ENCODE measurements at places on chromosomes 3 and 15.

DNA sequence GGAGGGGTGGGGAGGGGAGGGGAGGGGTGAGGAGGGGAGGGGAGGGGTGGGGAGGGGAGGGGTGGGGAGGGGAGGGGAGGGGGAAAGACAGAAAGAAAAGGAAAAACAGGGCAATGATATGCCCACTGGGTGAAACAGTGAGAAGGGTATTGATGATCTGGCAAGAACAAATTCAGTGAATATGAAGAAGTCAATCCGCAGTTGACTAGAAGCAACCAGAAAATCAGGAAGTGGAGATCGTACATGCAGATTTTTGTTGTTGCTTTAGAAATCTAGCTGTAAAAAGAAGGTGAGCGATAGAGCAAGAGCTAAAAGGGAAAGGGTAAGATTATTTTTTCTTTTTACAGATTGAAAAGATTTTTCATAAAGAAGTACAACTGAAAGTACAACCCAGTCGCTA is 47.6 kb upstream of the ARF4 start:
- no peak for DNase-seq

GRCh38 chr3:110743984-110744383 is 327.6 kb upstream of the NECTIN3 start:
- DNase-seq = no peak

GRCh38 chr3:107675233-107675900 is 152.6 kb downstream of the BBX start:
- DNase-seq = no peak

DNA sequence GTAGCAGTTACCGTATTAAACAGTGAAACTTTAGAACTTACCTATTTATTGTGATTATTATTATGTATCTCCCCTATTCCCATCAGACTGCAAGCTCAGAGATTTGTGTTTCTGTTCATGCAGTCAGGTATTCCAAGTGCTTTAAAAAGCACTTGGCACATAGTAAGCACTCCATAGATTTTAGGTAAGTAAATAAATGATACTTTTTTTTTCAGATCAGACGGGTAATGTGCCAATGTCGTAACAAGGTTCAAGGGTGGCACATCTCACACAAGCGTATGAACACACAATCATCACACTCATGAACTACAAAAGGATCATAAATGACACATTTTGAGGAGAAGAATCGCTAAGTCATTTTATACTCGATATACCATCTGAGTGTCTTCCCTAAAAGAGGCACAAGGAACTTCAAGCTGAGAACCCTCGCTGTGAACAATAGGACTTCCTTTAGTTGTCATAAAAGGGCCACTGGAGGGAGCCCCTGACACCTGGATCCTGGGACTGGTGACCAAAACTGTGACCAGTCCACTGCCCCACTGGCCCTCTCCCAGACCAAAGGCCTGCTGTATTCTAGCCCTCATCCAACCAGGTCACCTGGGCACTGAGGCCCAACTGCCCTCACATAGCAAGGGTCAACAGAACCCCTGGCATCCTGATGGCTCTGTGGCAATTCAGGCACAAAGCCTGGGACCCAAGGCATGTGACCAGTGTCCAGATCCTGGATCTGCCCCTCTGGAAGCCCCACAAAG is 32.1 kb downstream of the KIF9 start:
- DNase-seq = no peak

DNA sequence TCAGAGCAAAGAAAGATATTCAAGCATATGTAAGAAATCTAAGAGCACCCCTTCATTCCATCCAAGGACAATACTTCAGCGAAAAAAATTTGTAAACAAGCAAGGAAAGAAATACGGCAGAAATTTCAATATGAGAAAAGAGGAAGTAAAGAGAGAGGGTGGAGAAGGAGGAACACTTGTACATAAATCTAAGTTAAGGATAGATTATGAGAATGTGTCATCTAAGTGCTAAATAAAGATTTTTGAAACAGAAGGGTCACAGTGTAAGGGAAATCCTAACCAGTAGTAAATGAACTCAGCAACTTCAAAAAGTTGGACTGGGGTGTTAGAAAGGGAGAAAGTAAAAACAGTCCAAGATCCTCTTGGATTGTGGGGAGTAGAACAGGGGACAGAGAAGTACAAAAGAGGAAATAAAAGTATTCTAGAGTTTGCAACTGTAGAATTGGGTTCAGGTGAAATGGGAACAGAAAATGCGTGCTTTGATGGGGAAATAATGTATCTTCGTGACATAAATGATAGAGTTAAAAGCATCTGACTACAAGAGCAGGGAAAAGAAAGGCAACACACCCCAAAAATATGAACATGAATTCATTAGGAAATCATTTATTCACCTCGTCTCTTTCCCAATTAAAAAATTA is 68.5 kb upstream of the ATP13A5 start:
- DNase-seq = no peak

GRCh38 chr3:77283108-77283507 is 243.2 kb downstream of the ROBO2 start:
- no peak for DNase-seq

DNA sequence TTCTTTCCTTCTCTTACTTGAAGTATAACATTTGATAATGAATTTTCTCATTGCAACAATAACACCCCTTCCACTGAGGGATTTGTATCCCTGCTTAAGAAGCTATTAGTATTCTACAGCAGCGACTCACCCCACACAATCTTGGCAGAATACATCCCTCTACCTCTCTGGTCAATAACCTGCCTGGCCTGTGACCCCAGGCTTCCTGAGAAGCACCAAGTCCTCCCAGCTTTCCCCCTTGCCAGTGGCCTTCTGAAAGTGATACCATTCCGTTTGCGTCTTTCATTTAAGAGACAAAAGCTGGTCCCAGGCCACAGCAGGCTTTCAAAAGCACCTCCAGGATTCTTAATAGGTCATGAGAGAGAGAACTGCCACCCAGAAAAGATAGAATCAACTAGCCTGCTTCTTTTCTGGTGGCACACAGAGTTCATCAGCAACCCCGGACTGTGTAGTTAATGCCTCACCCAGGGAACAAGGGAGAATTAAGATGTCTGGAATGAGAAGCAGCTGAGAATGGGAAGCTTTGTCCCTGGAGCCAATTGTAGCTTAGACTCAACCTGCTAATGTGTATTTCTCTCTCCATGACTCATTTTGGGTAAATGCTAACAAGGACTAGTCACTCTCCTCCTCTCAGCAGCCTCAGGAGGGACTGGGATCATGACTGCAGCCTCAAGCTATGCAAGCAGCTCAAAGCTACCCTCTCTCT is 101.0 kb upstream of the CPNE4 start:
- DNase-seq = no peak

GRCh38 chr15:76840830-76841460 is 64.2 kb downstream of the SCAPER start:
- DNase-seq = no peak

GRCh38 chr3:55721716-55722484 is 234.8 kb upstream of the WNT5A start:
- DNase-seq = no peak

DNA sequence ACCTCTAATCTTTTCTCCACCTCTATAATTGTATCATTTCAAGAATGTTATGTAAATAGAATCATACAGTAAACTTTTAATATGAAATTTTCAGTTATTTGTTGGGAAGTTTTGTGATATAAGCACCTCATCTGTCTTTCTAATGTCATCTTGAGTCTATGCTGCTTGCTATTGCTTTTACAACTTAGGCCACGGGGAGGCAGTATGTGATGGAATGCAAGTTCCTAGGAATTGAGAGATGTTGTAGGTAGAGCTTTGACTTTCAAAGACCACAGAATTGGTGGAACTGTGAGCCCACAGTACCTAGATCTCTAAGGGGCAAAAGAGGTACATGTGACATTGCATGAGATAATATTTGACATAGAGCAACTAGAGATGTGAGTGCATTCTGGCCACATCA is 328.3 kb downstream of the MFSD1 start:
- DNase-seq = no peak

DNA sequence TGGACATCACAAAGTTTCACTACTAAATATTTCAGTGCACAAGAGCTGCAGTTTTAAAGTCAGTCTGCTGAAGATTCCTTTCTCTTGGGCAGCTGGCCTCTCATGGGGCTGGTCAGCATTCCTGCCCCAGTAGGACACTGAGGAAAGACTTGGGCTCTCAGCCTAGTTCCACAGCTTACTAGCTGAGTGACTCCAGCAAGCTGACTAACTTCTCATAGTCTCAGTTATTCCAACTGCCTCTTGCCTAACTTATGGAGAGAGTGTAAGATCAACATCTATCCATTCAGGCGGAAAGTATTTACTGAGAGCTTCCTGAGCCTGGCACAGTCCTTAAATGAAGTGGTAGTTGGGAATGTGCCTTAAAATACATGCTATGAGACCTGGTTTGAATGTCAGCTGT is 27.0 kb downstream of the TM4SF4 start:
- DNase-seq = no peak

Measured in CD4-positive, alpha-beta T cell treated with Interleukin-17A for 4 hours (primary cell).